ENCODE measurements at places on chromosomes 16 and 17.

GRCh38 chr16:81491541-81492188, 47.1 kb downstream of the CMIP start:
- DNase-seq, result no peak

- DNase-seq, result no peak
Measured at GRCh38 chr17:42680331-42680808, 1.3 kb downstream of the CCR10 start.

GRCh38 chr17:49575679-49576087, at the start of gene NXPH3:
Gene NXPH3, plus strand, starts transcription at chr17:49575871. Its CDS starts 349 bp downstream, at chr17:49576220.
- peak; percentile 68 for DNase-seq

- no peak for DNase-seq
Measured at GRCh38 chr16:72917051-72917450, 130.9 kb downstream of the ZFHX3 start.

GRCh38 chr17:78132084-78132676, 1.6 kb downstream of the TMC8 start:
- peak; percentile 71 for DNase-seq

DNA sequence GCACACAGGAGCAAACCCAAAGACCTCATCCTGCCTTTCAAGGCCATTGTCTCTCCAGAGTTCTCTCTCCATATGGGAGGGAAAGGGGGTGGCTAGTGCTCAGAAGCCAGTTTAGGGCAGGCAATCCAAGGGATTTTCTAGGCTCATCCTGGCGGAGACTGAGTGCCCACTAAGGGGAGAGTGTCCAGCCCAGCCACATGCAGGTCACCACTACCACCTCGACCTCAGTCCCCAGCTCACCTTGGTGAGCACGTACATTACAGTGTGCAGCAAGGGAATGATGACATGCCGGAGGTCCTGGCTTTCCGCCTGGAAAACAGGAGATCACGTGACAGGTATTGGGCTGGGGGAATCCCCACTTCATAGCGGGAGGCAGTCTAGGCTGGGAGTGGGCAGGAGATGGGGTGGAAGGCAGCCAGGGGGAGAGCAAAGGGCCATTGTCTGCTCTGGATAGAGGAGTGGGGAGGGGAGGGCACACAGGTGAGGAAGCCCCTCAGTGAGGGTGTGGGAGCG, 29.9 kb downstream of the PIK3R6 start:
- no peak for DNase-seq

DNA sequence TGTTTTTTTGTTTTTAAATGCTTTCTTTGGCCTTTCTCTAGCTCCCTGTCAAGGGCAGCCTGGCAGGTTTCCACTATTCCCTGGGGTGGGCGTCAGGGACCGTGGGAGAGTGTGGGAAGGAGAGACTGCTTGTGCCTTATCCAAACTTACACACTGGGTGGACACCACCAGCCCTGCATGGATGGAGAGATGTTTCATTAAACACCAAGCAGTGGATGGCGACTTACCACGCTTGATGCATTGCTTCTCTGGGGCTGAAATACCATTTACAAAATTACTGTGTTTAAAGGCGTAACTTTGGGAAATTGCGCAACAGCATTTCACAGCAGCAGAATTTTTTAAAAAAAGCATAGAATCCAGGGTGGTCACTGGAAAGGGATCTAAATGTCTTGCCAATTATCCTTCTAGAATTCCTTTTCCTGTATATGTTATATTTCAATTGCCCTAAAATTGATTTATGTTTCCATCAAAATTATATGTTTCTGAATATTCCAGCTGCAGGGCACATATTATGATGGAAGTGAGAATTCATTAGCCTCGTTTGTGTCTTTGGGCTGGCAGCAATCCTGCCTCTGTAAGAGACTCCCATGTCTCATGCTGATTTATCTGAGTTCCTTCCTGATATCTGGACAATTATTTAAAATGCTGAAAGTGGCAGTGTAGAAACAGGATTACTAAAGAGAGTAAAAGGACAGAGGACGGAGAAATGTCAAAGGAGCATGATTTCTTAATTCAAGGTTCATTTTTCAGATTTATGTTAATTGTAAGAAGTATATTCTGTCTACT, 247.3 kb downstream of the GRIN2A start:
- no peak for DNase-seq

DNA sequence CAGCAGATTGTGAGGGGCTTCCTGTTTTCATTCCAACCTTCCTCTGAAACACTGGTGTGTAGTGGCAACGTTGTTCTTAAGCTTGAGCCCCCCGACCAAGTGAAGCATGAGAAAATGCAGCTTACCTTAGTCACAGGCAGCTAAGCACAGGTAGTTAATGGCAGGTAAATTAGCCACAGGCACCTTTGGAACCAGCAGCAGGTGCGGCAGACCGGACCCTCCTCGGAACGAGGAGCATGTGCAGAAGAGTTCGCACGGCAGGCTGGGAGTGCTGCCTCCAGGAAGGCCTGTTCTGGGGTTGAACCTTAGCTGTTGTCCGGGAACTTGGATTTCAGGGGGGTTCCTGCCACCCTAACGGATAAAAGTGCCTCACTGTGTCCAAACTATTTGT, 7.2 kb upstream of the IRF8 start:
- DNase-seq, result no peak

DNA sequence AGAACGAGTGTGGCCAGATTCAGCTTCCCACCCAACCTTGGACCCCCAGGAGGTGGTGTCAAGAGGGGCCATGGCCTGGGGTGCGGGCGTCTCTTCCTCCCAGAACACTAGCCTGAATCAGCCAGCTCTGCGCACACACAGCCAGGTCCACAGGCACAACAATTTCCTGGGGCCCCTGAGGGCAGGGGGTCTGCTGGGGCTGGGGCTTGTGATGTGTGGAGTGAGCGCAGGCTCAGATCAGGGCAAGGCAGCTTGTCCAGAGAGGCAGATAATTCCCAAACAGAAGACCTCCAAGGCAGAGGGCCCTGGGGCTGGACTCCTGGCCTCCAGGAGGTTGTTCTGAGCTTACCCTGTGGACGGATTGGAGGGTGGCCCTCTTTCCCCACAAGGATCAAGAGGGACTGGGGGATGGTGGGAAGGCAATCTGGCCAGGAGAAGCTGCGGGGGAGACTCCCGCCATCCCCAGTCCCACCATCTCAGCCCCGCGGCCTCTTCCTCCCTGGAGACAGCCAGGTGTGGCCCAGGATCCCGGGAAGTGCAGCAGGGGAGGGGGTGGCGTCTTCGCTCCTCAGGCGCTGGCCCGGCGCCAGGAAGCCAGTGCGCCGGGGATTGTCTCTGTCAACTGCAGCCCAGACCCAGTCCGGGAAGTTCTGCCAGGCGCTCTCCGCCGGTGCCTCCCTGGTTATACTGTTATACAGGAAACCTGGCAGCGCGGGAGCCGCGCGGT, 52.0 kb upstream of the AMZ2 start:
- DNase-seq, result no peak

GRCh38 chr17:62662855-62663254, 35.4 kb downstream of the MRC2 start:
- no peak for DNase-seq

DNA sequence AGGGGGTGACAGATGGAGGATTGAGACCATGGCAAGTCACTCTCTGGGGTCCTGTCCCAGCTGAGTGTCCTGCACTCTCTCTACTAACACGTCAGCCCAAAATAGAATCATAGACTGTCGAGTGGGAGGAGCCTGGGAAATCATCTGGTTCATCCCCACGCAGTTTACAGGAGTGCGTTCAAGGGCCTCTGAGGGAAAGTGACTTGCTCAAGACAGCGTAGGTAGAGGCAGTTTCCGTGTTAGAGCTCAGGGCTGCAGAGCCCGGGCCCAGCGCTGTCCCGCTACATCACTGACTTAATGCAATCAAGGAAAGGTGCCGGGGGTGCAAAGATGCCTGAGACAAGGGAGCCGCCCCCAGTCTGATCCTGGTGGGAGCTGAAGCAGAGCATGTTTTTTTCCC, 10.3 kb downstream of the GSG1L2 start:
- no peak for DNase-seq

DNA sequence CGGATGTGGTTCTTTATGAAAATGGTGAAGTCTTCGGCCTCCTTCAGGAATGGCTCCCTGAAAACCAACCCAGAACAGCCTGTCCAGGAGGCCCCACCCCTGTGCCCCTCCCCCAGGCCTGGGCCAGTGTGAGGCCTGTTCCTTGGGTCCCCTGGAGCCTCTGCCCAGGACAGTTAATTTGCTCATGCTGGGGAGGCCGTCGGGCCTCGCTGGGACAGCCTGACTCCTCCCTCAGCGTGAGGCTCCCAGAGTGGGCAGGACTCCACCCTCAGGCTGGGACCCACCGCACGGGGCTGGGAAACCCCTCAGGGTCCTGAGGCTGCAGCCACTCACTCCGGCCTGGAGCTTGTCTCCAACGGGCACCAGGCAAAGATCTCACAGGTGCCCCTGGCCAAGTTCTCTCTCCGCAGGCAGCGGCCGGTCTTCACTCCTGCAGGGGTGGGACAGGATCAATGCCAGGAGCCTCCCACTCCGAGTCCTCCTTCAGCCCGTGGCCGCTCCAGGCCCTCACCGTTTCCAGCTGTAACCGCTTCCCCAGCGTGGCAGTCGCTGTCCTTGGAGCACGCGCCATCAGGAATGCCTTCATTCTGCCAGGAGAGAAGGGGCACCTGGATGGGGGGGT, 5.8 kb downstream of the P2RX5 start:
- no peak for DNase-seq

Data from liver (tissue), 10 donors.